ENCODE measurements at places on chromosomes 7 and 10.

DNA sequence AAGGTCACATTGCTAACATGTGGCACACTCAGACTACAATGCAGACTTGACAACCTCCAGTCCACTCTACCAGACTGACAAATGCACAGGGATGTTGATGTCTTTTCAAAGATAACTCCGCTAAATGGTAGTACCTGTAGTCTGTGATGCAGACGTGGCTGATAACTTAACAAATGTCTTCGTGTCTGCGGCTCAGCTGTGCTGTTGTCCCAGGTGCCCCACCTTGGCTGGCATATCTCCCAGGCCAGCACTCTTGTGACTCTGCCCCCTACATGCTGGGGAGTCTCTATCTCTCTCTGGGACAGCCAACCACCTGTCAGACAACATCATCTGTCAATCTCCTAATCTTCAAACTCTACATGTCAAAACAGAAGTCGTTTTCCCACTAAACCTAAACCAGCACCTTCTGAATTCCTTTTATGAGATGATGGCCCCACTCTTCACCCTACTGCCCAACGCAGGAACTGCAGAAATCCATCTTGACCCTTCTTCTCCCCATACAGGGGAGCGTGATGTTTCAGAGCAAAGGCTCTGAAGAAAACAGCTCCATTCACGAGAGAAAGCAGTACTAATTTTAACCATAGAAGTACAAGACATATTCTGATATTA lies 156.4 kb downstream of the USP6NL start:
- DNase-seq, result no peak

- no peak for DNase-seq
These were observed 1.5 kb downstream of the ANK3 start for GRCh38 chr10:60388116-60388625.

DNA sequence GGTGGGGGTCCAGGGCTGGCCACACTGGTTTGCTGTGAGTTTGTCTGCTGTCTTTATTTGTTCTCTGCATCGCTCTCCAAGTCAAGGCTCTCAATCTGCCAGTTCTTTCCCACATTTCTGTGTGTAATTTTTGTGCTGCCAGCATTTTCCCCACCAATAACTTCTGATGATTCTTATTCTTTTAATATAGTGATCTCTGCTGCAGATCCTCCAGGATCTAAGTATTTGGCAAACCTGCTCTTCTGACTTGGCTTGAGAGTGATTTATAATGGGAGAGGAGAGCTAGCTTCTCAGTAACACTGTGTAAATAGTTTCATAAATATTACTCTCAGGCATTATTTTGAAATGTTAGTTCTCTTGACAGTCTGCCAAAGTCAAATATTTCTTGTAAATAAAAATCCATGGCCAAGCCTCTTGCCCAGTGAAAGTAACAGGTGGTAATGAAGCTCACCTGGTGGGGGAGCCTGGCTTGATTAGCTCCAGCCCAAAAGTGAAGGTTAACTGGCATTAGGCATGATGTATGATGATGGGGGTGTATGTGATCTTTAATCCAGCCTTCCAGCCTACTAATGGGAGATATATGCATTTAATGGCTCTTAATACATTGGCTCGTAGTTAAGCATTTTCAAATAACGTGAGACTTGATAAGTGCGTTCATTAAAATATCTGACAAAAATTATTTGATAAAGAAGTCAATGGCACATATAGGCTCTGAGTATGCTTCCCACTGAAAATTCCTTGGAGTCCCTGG lies 1055.9 kb downstream of the KCNMA1 start:
- no peak for DNase-seq

GRCh38 chr7:122588621-122589020 lies 110.3 kb downstream of the RNF133 start:
- DNase-seq, result no peak

DNA sequence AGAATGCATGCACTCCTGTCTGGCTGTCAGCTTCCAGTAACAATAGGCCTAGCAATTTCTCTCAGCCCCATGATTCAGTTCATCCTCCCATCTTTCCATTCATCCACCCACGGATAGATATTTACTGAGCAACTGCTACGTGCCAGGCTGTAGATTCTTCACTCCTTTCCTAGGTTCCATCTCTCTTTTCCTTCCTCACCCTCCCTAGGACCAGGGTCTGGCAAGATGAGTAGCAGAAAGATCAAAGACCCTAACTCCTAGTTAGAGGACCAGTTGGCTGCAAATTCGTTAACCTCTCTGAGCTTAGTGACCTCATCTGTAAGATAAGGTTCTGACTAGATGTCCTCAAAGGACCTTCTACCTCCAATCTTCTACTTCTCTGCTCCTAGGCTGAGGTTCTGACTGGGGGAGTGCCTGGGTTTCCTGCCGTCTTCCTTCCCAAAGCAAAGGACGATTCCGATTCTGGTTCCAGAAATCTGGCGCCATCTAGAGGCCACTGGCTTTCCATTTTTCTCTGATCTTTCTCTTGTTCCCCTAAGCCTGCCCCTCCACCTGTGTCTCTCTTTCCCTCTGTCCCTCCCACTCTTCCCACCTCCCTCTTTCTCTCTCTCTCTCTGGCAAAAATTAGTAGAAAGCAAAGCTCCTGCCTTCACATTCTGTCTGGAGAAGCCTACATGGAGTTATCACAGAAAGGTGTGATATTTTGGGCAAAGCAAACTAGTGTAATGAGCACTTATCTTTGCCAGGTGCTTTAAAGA lies 26.2 kb downstream of the TBATA start:
- peak; percentile 83 for DNase-seq

- no peak for DNase-seq
These were observed 11.9 kb upstream of the OR6V1 start for GRCh38 chr7:143040209-143040715.

DNA sequence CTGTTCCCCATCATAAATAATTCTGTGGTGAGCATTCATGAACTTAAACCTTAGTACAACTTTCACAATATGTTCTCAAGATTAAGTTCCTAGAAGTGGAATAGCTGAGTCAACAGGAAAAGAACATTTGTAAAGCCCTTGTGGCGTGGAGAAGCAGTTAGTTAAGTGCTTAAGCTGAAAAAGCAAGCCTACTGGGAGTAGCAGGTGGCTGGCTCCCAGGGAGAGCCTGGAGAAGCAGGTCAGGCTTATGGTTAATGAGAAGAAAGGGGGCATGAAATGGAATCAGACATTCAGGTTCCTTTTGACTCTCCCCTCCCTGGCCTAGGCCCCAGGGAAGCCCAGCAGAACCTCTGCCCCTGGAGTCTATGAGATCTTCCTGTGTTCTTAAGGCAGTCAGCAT lies 35.3 kb downstream of the VSTM4 start:
- peak; percentile 54 for DNase-seq
